Fibroblast of the conjunctiva (primary cell): ENCODE measurements at places on chromosomes 7 and 10.

DNA sequence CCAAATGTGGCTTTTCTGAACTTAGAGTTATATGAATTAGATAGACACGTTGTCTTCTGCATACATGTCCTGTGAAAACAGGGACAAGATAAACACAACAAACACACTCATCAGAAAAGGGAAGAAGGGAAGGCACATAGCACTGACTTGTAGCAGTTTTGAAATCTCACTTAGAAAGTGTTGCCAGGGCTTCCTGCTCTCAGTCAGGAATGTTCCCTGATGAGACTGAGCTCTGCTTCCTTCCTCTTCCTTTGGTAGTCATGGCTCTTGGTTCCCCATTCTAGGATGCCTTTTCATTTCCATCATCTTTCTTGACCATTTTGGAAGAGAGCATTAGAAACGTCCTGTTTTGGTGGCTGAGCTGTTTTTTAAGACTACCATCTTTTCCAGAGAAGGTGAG, 233.8 kb upstream of the LYZL1 start:
- DNase-seq, result no peak

- no peak for DNase-seq
These were observed 10.4 kb downstream of the GPRIN2 start for GRCh38 chr10:46545861-46546590.

DNA sequence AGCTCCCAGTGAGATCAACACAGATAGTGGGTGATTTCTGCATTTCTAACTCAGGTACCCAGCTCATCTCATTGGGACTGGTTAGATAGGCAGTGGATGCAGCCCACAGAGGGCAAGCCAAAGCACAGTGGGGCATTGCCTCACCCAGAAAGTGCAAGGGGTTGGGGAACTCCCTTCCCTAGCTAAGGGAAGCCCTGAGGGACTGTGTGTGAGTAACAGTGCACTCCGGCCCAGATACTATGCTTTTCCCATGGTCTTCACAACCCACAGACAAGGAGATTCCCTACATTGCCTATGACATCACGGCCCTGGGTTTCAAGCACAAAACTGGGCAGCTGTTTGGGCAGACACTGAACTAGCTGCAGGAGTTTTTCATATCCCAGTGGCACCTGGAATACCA, 62.8 kb downstream of the PPP1R3A start:
- DNase-seq, result no peak

DNA sequence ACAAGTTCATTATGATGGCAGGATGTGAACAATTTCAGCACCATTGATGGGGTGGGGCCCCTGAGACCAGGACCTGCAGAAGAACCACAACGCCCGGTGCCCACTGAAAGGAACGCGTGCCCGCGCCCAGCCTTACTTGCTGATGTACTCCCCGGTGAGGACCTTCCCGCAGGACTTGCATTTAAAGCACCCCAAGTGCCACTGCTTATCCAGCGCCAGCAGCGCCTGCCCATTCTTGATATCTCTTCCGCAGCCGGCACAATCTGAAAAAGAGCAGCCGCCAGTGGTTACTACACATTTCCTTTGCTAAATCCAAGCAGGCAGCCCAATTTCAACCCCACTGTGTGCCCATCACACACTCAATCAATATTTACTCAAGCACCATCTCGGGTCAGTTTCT, 110.6 kb downstream of the ABLIM1 start:
- DNase-seq, result no peak

DNA sequence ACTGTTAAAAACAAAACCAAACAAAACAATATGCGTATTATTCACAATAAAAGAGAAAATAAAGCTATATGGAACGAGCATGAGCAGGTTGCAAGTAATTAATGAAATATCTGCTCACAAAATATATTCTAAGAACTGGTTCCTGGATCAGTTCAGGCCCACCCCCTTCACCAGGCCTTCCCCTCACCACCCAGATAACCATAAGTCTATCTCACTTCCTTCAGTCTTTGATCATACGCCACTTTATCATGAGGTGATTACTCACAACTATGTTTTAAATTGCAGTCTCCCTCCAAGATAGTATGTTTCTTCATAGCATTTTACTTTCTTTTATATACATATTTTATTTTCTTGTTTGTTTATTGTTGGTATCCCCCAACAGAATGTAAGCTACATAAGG, 263.1 kb upstream of the HGF start:
- DNase-seq, result no peak

DNA sequence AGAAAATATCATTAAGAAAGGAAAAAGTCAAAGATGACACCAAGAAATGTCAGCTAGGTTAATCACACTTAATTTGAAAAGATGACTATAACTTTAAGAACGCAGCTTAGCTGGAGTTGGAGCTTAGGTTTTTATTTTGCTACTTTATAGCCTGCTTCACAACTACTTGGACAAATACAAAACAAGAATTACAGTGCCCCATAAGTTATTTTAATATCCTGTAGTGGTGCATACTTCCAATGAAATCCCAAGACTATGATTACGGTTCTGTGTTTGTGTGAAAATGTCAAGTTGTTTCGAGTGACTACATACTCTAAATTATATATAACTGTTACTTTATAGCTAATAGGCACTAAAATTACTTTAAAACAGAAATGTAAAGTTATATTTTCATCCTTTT, 244.6 kb upstream of the MGMT start:
- no peak for DNase-seq

DNA sequence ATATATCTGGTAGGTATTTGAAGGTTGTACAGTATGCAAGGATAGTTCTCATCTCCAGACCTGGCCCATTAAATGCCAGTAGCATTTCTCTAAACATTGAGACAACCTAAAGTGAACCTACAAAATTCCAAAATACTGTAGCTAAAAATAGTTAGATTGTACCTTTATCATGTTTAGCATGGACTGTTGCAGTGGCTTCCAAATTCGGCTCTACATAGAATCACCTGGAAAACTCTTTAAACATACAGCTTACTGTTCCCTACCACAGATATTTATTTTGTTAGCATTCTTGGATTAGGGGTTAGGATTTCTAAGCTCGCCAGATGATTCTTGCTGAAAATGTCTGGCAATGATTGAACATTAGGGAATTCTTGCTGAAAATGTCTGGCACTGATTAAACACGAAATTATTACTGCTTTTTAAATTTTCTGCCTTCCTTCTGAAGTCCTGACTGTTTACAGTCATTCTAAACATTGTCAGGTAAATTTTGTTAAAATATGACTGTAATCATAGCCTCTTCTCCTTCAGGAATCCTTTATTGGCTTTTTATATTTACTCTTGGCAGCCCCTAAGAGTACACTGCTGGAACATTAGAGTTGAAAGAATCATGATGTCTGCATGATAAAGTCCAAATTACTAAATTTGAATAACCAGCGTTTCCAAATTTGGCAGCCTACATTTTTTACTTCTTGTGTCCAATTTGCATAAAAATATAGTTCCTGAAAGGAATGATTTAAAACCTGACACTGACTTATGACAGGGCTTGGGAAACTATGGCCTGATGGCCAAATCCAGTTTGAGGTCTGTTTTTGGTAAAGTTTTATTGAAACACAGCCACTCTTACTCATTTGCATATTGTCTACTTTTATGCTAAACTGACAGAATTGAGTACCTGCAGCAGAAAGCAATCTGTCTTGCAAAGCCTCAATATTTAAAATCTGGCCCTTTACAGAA, 40.3 kb downstream of the SHOC2 start:
- no peak for DNase-seq

GRCh38 chr10:21602313-21602712, 68.3 kb downstream of the MLLT10 start:
- DNase-seq, result no peak

GRCh38 chr7:7077945-7078344, 104.4 kb upstream of the C1GALT1 start:
- no peak for DNase-seq

GRCh38 chr7:131173145-131173890, 154.4 kb upstream of the MKLN1 start:
- DNase-seq, result no peak

GRCh38 chr10:17488848-17489247, 34.5 kb upstream of the ST8SIA6 start:
- DNase-seq, result no peak

GRCh38 chr10:128220021-128220420, 93.8 kb upstream of the MKI67 start:
- DNase-seq, result no peak

GRCh38 chr7:34341326-34341725, 316.7 kb upstream of the NPSR1 start:
- no peak for DNase-seq

- no peak for DNase-seq
These were observed at the start of gene GIGYF1 for GRCh38 chr7:100694098-100694745. GIGYF1 (minus strand) TSS chr7:100694250; CDS start chr7:100688238, 6,012 bp downstream.

DNA sequence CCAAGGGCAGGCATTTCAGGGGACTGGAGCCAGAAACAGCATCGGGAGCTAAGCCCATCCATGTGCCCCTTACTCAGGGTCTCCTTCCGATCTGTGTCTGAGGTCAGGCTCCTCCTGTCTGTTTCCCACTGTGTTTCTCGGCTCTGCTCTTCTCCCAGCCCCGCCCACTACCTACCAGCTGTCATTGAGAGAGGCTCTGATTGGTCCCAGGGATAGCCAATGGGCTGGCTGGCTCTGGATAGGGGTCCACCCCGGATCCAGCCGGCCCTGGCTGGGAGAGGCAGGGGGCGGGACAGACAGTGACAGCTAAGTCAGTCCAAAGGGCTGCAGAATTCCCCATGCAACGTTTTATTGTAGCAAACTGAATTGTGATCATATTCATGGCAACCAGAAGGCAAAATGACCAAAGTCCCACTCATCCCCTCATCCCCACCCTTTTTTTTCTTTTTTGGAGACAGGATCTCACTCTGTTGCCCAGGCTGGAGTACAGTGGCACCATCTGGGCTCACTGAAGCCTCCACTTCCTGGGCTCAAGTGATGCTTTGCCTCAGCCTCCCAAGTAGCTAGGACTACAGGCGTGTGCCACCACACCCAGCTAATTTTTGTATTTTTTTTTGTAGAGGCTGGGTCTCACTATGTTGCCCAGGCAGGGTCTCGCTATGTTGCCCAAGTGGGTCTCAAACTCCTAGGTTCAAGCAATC, 76.3 kb downstream of the CLIP2 start:
- DNase-seq, result no peak

GRCh38 chr10:70132098-70133029, at the start of gene AIFM2:
AIFM2 (minus strand) TSS chr10:70132825; CDS start chr10:70124084, 8,741 bp downstream.
- DNase-seq, result peak; percentile 53

DNA sequence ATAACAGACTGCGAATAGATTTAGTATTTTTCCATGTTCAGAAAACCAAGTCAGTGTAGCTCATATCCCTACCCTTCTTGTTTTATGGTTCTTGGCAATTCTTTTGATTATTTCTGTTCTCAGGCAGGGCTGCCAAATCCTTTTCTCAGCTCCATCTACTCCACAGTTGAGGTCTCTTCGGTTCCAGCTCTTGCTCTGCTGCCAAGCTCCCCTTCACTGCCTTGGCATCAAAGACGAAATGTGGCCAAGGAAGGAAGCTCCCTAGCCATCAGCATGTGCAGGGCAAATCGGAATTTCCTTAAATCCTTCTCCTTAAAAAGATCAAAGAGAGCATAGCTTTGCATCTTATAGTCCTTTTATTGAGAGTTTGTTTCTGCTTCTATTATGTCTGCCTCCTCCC, 116.4 kb upstream of the NOBOX start:
- DNase-seq, result no peak

- DNase-seq, result peak; percentile 79
These were observed 106.9 kb downstream of the COL28A1 start for GRCh38 chr7:7428806-7429205.

GRCh38 chr10:2011106-2011716, 273.9 kb upstream of the ADARB2 start:
- DNase-seq, result no peak

GRCh38 chr10:46550076-46550790, 6.2 kb downstream of the GPRIN2 start:
- DNase-seq, result no peak

GRCh38 chr7:158289761-158290523, 297.7 kb downstream of the PTPRN2 start:
- DNase-seq, result no peak

- no peak for DNase-seq
These were observed 29.0 kb downstream of the CPXM2 start for GRCh38 chr10:123862421-123863182.

GRCh38 chr10:74334221-74334620, 183.2 kb downstream of the ADK start:
- DNase-seq, result peak; percentile 10

DNA sequence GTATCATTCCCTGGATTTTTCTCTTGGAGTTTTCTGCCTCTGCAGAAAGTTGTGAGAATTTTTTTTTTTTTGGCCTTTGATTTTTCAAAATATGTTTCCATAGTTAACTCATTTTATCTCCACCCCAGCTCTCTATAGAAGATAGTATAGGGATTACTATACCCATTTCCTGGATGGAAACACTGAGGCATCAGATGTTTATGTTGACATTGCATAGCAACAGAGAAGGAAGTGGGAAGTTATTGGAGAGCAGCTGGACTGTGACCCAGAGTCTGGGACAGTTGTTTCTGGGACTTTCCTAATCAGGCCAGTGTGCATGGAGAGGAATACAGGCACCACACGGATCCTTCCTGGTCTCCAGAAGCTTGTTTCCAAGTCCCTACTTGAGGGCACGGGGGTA, 158.0 kb downstream of the CDH23 start:
- no peak for DNase-seq

DNA sequence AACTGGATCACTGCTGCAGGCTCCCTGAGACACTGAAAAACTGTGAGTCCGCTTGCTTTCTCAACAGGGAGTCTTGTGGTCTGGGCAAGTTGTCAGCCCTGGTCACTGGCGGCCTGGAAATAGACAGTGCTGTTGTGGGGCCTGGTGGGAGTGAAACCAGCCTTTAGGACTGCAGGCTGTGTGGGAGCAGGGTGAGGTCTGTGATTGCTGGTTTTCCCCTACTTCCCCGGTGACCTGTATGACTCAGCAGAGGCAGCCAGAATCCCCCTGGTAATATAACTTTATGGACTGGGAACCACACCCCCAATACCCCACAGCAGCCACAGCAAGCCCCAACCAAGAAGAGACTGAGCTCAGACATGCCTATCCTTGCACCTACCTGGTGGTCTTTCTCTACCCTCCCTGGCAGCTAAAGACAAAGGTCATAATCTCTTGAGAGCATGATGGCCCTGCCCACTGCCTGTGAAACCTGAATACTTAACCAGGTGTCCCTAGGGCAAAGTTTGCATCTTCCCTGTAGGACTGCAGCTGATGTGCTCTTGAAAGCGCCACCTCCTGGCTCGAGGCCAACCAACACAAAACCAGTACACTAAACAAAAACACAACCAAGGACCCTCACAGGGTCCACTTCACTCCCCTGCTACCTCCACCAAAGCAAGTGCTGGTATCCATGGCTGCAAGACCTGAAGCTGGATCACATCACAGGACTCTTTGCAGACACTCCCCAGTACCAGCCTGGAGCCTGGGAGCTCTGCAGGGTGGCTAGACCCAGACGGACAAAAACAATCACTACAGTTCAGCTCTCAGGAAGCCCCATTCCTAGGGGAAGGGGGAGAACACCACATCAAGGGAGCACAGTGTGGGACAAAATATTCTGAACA, 7.2 kb upstream of the ADAM22 start:
- DNase-seq, result no peak

- no peak for DNase-seq
These were observed 68.6 kb downstream of the ALOX5 start for GRCh38 chr10:45442662-45443061.

GRCh38 chr10:9302140-9302746, 1247.8 kb downstream of the GATA3 start:
- peak; percentile 49 for DNase-seq
